ENCODE measurements at places on chromosomes 3 and 15.

- ATAC-seq: no peak
These were observed 2.0 kb downstream of the NDUFB5 start for GRCh38 chr3:179606534-179607085.

GRCh38 chr15:101393172-101393571, 96.3 kb downstream of the PCSK6 start:
- ATAC-seq: no peak

DNA sequence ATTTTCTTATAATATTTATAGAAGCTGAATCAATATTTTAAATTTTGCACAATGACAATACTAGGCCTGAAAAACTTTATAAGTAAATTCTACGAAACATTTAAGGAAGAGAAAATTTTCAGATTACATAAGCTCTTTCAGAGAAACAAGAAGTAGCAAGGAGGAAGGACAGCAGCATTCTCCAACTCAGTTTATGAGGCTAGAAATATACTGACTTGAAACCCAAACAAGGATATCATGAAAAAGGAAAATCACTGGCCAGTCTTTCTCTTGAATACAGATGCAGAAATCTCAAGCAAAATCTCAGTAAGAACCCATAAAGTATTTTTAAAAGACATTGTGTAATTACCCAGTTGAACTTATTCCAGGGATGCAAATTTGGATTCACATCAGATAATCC, 121.3 kb downstream of the STAC start:
- ATAC-seq: no peak

DNA sequence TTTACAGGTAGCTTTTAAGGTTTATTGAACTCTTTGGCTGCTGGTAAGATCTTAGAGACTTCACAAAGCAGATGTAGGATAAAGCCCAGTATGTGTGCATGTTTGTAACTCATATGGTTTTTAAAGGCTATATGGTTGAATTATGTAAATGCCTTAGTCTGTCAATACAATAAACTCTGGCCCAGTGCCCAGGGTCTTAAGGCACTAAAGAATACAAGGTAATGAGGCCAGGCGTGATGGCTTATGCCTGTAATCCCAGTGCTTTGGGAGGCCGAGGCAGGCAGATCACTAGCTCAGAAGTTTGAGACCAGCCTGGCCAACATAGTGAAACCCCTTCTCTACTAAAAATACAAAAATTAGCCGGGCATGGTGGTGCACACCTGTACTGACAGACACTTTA, 170.3 kb upstream of the CGNL1 start:
- no peak for ATAC-seq

DNA sequence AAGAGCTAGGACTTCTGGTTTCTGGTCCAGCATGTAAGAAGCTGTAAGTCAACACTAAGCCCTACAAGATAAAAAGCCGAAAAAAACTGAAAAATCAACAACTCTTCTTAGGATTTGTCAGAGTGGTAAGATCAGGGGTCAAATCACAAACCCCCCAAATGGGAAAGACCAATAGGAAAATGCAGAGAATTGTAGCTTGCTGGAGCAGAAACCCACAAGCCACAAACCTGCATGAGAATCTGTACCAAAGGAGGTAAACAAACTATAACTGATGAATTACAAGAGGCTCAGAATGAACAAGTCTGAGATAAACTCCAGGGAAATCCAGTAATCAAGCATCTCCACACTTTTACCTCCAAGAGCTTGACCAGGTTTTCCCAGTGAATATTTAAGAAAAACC, 36.0 kb downstream of the RFX7 start:
- peak; percentile 72 for ATAC-seq

- ATAC-seq: no peak
These were observed 360.5 kb downstream of the RSL24D1 start for GRCh38 chr15:54836052-54836795.
